ENCODE measurements at places on chromosomes 5 and 9. TPM values are rescaled to one million over a fixed set of nuclear protein-coding genes. Genes with fewer than 3 reads are reported as not detected.

The ARAP3 gene
- 0.83 TPM for total RNA-seq

GRCh38 chr5:122008061-122008460 is 46.3 kb downstream of the SRFBP1 start:
- no peak for DNase-seq

GRCh38 chr5:167643631-167644280 is 647.7 kb upstream of the WWC1 start:
- no peak for DNase-seq

DNA sequence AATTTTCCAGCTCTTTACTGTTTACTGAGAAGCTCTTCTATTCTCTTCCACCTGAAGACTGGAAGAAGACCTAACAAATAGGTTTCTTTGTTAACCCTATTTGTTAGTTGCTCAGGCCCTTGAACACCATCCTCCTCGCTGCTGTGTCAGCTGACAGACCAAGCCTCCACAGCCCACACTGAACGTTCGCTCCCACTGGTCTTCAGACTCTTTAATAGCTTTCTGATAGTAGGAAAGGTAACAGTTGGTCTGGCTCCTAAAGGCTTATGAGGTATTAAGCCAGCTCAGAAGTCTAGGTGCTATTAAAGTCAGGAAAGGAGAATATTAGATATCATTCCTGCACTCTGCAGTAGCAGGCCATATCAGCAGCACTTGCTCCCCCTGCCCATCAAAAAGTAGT is 23.3 kb upstream of the F2R start:
- no peak for DNase-seq

- DNase-seq: no peak
These were observed 608.9 kb downstream of the DTWD2 start for GRCh38 chr5:118379470-118379869.

GRCh38 chr9:70085241-70085640 is 41.6 kb downstream of the MAMDC2 start:
- DNase-seq: peak; percentile 37

GRCh38 chr5:150670275-150670947 is 9.4 kb downstream of the MYOZ3 start:
- DNase-seq: no peak
